Activated CD8-positive, alpha-beta memory T cell treated with anti-CD3 and anti-CD28 coated beads, Interleukin-2, amount 50 U/mL, for 48 hours (primary cell): ENCODE measurements at places on chromosomes 11 and 22.

DNA sequence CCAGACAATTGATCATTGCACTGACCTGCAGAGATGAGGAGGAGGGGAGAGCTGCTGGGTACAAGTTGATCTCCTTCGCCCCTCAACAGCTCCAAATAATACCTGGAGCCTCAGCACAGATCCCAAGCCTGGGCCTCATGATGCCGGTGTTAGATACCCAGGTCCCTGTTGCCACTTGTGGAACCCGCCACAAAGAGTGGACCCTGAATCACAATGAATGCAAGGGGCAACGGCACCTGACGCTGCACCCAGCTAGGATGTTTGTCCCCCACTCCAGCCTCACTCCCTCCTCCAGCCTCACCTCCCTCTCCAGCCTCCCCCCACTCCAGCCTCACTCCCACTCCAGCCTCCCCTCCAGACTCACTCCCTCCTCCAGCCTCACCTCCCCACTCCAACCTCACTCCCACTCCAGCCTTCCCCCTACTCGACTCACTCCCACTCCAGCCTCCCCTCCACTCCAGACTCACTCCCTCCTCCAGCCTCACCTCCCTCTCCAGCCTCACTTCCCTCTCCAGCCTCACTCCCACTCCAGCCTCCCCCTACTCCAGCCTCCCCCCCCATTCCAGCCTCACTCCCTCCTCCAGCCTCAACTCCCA, 879.0 kb downstream of the BRD1 start:
- DNase-seq: peak; percentile 13

DNA sequence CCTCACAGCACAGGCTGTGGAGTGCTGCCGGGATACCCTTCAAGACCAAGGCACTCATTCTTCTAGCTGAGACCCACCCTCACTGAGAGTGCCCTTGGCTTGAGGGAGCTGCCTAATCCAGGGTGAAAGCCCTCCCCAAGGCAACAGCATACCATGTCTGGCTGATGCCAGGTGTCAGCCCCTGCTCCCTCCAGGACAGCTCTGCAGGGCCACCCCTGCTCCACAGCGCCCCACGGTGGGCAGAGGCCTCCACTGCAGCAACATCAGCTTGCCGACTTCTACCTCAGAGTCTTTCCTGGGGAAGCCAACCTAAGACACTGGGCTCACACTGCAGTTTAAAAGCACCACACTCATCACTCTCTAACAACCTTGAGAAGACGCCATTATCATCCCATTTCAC, 29.0 kb downstream of the TTLL1 start:
- peak; percentile 89 for DNase-seq

DNA sequence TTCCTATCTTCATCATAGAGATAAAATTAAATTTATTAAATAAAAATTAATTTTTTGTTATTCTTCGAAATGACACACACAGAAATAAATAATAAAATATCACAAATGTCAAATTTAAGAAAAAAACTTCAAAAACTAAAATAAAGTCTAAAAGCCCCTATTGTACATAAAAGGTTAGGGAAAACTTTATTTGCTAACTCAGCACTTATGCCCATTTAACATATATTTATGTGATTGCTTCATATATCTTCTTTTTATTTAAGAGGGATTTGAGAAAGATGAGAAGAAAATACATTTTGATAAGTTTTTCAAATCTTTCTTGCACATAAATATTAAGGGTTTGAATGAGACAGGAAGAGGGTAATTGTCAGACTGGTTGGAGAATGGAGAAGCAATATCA, 2350.4 kb upstream of the RAG2 start:
- DNase-seq: no peak

GRCh38 chr11:119262668-119263351, 54.1 kb downstream of the MCAM start:
- DNase-seq: no peak

DNA sequence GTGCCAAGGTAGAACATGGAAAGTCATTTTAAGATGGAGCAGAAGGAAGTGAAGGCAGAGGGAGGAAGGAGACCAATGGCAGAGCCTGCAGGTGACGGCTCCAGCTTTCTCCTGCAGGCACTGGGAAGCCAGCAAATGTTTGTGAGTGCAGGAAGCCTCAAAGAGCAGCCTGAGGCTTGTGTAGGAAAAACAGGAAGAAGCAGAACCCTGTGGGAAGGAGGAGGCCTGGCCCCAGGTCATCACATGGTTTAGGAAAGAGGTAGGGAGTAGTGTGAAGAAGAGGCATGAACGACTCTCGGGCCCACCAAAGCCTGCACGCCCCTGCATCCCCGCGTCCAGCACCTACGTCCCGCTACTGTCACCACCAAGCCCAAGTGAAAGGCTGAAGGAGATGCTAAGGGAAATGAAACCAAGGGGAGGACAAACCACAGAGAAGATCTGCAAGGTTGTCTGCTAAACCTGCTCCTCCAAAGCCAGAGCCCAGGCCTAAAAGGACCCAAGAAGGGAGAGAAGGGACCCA, 151.5 kb downstream of the CHST1 start:
- DNase-seq: peak; percentile 8

DNA sequence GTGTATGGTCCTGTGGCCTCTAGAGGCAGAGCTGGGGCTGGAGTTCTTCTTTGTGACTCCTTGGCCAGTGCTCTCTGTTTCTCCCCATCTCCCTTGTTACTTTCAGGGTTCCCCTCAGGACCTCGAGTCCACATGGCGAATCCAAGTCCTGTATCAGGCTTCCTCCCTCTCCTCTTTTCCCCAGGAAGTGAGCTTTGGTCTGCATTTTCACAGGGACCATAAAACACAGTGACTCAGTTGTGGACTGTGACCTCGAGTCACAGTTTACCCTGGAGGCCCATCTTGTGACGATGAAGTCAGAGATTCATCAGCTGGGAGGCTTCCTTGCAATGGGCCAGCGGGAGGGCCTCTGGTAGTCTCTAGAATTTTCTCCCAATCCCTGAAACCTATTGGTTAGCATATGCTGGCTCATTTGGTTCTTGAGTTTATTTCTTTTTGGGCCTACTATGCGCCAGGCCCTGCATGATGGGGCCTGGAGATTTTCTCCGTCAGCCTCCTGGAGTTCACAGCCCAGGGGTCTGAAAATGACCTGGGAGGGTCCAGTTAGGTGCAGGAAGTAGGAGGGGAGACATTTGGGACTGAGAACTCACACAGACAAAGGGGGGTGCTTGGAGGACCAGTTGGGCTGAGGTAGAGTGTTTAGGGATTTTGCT, 100.8 kb downstream of the KIAA1671 start:
- DNase-seq: no peak

DNA sequence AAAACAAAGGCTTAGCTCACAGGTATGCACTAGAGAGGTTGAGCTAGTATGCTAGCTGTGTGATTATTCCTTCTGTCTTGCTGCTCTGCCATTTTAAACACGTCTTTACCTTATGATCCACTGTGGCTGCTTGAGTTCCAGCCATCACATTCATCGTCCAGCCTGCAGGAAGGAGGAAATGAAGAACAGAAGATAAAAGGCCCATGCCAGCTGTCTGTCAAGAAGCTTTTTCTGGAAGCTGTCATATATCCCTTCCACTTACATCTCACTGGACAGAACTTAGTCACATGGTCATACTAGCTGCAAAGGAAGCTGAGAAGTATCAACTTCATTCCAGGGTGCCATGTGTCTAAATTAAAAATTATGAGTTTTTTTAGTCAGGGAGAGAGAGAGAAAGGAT, 9.5 kb downstream of the PRDX5 start:
- no peak for DNase-seq

DNA sequence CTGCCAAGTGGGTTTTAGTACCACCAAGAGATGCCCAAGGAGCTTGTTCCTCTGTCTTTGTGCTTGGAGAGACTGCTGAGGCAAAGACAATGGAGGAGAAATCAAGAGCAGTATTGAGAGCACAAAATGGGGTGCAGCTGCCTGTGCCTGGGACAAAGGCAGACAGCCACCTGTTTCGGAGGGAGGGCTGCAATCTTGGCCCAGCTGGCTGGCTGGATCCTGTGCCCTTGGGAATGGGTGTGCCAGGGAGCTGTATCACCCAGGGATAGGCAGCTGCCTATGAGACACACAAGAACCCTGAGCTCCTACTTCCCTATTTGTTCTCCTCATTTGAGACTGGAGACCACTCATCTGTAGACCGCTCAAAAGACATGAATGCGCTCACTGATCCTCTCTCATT, 23.3 kb upstream of the CHRM4 start:
- DNase-seq: no peak

GRCh38 chr22:36405671-36406538, 18.1 kb upstream of the MYH9 start:
- peak; percentile 66 for DNase-seq

GRCh38 chr22:37045958-37046357, 5.6 kb upstream of the KCTD17 start:
- DNase-seq: no peak

GRCh38 chr11:134861490-134862104, 449.6 kb upstream of the B3GAT1 start:
- DNase-seq: no peak

DNA sequence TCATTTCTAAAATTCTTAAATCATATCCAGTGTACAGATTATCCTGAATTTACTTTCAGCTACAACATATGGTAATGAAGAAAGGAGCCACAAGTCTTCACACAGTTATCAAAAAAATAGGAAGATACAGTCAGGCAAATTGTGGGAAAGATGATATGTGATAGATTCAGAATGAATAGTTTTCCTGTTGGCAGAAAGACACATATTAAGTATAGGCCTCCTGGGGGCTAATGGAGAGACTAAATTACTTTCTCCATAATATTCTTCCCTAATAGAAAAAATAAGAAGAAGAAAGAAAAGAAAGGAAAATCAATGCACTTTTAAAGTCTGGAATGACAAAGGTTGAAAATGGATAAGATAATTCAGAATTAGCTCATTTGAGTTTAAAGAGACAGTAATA, 2073.5 kb downstream of the LRRC4C start:
- DNase-seq: no peak

- no peak for DNase-seq
Measured at GRCh38 chr22:17931400-17931825, 92.9 kb downstream of the MICAL3 start.

GRCh38 chr11:70555078-70555477, 156.7 kb downstream of the CTTN start:
- DNase-seq: no peak

- DNase-seq: no peak
Measured at GRCh38 chr11:93099806-93100205, 98.0 kb downstream of the SLC36A4 start.

- DNase-seq: no peak
Measured at GRCh38 chr11:134980819-134981710, 569.0 kb upstream of the B3GAT1 start.

GRCh38 chr11:47667555-47667954, 25.2 kb upstream of the MTCH2 start:
- no peak for DNase-seq

DNA sequence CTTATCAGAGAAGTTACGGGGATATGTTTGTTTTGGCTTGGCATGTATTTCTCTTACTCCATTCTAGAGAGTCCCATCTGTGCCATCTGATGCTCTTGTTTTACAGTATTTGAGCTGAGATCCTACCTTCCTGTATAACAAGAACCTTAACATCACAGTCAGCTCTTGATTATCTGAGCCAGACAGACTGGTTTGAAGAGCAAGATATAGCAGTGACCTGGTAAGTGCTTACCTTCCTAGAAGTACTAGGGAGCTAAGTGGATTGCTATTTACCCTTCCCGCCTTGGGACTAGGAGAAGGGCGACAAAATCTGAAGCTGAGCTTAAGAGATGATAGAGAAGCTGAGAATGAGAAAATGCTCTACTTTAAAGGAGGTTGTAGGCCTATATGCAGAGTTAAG, 235.3 kb downstream of the CSNK2A3 start:
- DNase-seq: no peak

DNA sequence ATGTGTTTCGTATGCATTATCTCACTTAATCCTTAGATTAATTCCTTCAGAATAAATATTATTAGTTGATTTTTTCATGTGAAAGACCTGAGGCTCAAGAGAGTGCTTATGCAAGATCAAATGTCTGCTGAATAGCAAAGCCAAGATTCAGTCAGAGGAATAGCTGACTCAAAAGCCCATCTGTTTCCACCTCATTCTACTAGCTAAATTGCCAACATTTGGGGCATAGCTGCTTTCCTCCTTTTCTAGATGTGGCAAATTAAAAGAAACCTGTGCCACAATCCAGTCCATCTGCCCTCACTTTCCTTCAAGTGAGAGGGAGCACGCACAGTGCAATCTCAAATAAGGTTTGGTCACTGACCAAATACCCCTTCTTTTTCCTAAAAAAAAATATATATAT, 121.1 kb downstream of the PAX6 start:
- DNase-seq: no peak

DNA sequence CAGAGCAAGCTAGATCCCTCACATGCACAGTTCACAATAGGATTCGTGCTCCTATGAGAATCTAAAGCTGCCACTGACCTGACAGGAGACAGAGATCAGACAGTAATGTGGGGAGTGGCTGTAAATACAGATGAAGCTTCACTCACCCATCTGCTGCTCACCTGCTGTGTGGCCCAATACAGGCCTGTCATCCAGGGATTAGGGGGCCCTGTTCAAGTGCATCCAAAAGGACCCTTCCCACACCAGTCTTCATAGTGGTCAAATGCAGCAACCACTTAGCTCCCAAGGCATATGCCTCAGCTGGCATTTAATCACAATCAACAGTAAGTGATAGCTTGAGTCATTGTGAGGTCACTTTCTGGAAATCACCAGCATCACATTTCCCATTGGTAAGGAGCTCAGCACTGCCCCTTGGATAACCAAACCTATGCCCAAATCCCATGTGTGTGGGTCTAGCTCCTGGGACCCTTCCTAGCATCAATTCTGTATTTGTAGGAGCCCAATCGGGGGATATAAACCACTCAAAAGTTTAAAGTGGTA, 65.6 kb downstream of the OR4C45 start:
- no peak for DNase-seq
